ENCODE measurements at places on chromosomes 11 and 22. TPM values are rescaled to one million over a fixed set of nuclear protein-coding genes. Genes with fewer than 3 reads are reported as not detected.

Gene RASSF10
- total RNA-seq: not detected

Gene GLYAT
- total RNA-seq: not detected

Gene CCDC116
- total RNA-seq: 0.59 TPM

Gene POU2AF2
- not detected for total RNA-seq

Gene NLRP14
- total RNA-seq: not detected

Gene DGCR6
- total RNA-seq: 1.1 TPM

Gene LMO2
- total RNA-seq: not detected

Gene EFCAB6
- total RNA-seq: 0.14 TPM

Gene OR52N4
- 0.23 TPM for total RNA-seq

Gene BTBD18
- not detected for total RNA-seq

Gene DTX4
- 0.12 TPM for total RNA-seq

Gene PATE2
- total RNA-seq: not detected

Gene MMP7
- not detected for total RNA-seq

Gene OR10D3
- total RNA-seq: not detected

Gene OR5L2
- not detected for total RNA-seq

Gene MARK2
- total RNA-seq: 57.2 TPM

Gene NCF4
- total RNA-seq: 59.7 TPM

Measured in activated CD8-positive, alpha-beta memory T cell treated with anti-CD3 and anti-CD28 coated beads, Interleukin-2, amount 10 ng/mL, durations not matched to agents 7 days and 5 days (primary cell).